ENCODE measurements at places on chromosomes 7 and 10. TPM values are rescaled to one million over a fixed set of nuclear protein-coding genes. Genes with fewer than 3 reads are reported as not detected.

The ICA1 gene
- total RNA-seq, result 20.1 TPM

The C10orf62 gene
- total RNA-seq, result 1.7 TPM

The CLEC2L gene
- total RNA-seq, result 3.1 TPM

The TMEM196 gene
- not detected for total RNA-seq

The THNSL1 gene
- total RNA-seq, result 2.1 TPM

GRCh38 chr7:4699841-4700240 lies 17.7 kb downstream of the FOXK1 start:
- H3K4me3 ChIP-seq, result no peak overlapping the region
- H3K4me1 ChIP-seq, result no peaks in the 10 kb centered on the region
- H3K27ac ChIP-seq, result no peak overlapping the region
- no peaks in the 10 kb centered on the region for H3K27me3 ChIP-seq
- H3K36me3 ChIP-seq, result no peaks in the 10 kb centered on the region
- DNase-seq, result no peak

DNA sequence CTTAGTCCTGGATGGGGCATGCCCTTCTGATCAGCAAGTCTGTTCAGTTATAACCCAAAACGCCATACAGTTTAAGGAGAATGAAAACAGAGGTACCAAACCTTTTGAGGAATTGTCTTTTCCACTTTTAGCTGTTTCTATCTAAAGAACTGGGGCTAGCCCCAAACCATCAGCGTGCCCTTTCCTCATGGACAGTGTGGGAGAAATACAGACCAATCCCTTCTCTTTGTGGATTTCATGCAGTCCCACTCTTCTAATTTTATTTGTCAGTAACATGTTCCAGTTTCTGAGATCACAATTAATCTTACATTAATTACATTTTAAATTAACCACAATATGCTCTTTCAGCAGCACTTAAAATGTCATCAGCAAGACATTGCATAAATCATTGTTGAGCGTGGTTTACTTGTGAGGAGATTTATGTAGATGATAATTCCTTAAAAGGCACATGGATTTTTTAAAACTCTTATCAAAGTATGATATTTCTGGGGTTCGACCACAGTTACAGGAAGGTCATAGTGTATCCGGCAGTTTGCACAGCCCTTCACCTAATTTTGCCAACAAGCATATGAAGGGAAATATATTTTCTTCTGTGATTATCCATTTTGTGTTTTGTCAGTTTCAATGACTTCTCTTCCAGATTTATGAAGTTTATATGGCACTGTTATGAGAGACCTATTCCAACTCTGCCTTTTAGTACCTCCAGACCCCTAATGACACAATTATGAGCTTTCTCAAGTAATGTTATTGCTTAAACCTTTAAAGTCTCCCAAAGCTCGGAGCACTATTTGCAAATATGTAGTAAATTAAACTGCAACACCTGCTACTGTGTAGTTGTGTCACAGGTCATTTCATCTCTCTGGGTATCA lies 868.4 kb upstream of the C7orf33 start:
- H3K27me3 ChIP-seq, result no peaks in the 10 kb centered on the region
- DNase-seq, result no peak
- no peak overlapping the region for H3K27ac ChIP-seq
- H3K36me3 ChIP-seq, result no peaks in the 10 kb centered on the region

- peak overlapping the region; percentile 98 for H3K27ac ChIP-seq
- no peaks in the 10 kb centered on the region for H3K27me3 ChIP-seq
- no peaks in the 10 kb centered on the region for H3K36me3 ChIP-seq
- no peaks in the 10 kb centered on the region for H3K4me1 ChIP-seq
- peak overlapping the region; percentile 90 for H3K4me3 ChIP-seq
- peak; percentile 63 for DNase-seq
Measured at GRCh38 chr10:87861566-87861952, 1.8 kb downstream of the KLLN start.

GRCh38 chr10:61541960-61542359 lies 88.8 kb upstream of the TMEM26 start:
- no peak overlapping the region for H3K4me3 ChIP-seq
- H3K27ac ChIP-seq, result no peak overlapping the region
- no peak for DNase-seq
- no peaks in the 10 kb centered on the region for H3K4me1 ChIP-seq

DNA sequence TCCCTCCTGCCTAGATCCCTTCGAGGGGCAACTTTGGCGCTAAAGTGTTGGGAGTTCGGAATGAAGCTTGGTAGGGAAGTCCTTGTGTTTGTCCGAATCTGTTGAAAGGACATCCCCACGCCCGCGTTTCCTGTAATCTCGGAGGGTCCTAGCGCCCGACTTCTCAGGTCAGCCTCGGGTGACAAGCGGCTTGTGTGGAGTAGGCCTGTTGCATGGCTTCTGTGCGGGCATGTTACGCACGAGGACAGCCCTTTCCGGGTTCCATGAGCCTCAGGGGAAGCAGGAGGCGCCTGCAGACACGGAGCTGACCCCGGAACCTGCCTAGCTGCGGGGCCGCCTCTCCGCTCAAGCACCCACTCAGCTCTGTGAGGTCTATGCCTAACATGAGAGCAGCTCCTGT lies 28.4 kb upstream of the AP5Z1 start:
- H3K27me3 ChIP-seq, result no peaks in the 10 kb centered on the region
- H3K27ac ChIP-seq, result peak overlapping the region; percentile 84
- no peak overlapping the region for H3K4me3 ChIP-seq
- H3K36me3 ChIP-seq, result peaks cover 49% of the 10 kb centered on the region

DNA sequence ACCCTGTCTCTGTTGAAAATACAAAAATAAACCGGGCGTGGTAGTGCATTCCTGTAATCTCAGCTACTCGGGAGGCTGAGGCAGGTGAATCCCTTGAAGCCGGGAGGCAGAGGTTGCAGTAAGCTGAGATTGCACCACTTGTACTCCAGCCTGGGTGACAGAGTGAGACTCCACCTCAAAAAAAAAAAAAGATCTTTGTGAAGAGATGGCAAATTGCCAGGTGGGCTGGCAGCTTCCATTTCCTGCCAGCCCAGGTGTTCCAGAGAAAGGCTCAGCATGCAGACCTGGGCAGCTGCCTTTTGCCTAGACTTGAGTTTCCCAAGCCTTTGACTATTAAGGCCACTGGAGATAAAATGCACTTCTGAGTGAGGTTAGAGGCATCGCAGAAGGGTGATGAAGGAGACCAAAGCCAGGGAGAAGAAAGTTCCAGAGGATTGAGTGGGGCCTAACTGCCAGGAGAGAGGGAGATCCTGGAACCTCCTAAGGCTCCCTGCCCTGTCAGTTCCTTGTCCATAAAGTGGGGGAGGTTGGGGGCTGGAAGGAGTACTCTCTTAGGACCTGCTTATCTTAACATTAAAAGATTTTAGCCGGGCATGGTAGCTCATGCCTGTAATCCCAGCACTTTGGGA lies 10.0 kb upstream of the DDIT4 start:
- H3K27ac ChIP-seq, result peak overlapping the region; percentile 54
- H3K4me1 ChIP-seq, result peaks cover 49% of the 10 kb centered on the region
- H3K36me3 ChIP-seq, result no peaks in the 10 kb centered on the region
- H3K27me3 ChIP-seq, result no peaks in the 10 kb centered on the region
